ENCODE measurements at places on chromosomes 5 and 9.

- DNase-seq = no peak
Measured at GRCh38 chr9:17881371-17881770, 302.5 kb downstream of the SH3GL2 start.

DNA sequence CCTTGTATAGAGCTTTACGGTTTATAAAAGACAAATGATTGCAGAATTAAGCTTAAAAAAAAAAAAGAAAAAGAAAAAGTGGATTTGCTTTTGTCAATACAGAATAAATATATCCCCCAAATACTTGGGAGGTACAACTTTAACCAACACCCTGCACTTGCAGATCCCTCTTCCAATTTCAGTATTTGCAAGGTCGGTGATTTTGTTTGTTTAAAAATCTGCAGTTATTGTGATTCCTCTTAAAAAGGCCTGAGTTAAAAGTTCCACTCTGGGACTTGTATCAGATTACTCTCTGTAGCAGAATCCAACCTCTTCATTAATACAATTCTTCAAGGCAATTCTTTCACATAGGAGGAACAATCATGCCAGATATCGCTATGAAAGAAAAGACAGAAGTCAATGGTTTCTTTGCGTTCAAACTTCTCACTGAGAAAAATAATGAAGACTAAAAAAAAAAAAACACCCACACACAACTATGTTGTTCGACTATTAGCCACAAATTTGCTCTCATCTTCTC, 400.9 kb downstream of the EBF1 start:
- DNase-seq = no peak

DNA sequence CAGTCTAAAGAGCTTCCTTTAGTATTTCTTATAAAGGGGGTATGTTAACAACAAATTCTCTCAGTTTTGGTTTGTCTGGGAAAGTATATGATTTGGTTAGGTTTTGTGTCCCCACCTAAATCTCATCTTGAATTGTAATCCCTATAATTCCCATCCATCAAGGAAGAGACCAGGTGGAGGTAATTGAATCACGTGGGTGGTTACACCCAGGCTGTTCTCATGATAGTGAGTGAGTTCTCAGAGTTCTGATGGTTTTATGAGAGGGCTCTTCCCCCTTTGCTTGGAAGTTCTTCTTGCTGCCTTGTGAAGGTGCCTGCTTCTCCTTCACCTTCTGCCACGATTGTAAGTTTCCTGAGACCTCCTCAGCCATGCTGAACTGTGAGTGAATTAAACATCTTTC, 109.1 kb downstream of the MACIR start:
- no peak for DNase-seq

- DNase-seq = no peak
Measured at GRCh38 chr9:87716141-87716540, 9.8 kb upstream of the CTSL start.

DNA sequence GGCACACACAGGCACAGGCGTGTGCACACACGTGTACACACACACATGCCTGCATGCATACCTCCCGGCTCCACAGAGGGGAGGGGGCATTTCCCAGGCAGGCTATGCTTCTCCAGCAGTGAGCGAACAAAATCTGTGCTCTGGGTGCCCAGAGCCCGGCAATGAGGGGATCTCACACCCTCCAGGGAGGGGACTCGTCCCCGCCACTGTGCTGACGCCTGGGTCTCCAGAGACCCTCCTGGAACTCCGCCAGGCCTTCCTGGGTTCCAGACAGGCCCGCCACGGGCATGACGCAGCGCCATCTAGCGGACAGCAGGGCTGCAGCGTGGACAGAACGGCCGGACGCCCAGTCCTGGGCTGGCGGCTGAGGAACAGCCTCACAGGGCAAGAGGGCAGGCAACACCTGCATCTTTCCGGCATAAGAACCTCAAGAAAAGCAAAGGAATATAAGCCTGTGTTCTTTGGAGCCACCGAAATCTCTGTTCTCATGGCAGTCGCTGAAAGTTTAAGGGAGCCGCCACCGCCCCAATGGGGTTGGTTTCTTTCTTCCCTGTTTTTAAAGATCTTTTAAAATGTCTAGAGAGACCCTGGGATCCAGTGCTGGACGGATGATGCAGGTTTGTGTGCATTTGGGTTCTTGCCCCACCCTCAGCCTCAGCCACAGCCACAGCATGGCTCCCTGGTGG, 135.6 kb upstream of the PPP1R26 start:
- peak; percentile 7 for DNase-seq

- no peak for DNase-seq
Measured at GRCh38 chr5:75482482-75482881, 28.9 kb downstream of the CERT1 start.

GRCh38 chr5:179824745-179825112, 4.0 kb downstream of the SQSTM1 start:
- no peak for DNase-seq

- no peak for DNase-seq
Measured at GRCh38 chr9:33460854-33461253, 12.9 kb downstream of the NOL6 start.

DNA sequence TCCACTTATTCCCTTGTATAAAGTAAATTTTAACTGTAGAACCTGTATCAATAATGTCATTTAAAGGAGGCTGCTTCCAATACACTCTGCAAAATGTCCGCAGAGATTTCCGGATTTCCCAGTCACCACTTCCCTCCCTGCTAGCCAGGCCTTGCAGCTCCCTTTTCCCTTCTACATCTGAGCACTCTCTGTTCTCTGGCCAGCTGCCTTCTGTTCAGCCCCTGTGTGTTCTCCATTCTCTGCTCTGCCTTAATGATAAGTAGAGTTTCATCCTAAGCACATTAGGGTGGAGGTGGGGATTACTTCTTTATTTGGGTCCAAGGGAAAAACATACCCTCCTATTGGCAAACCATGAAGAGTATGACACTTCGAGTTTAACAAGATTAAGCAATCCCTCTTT, 719.6 kb upstream of the WWC1 start:
- no peak for DNase-seq

DNA sequence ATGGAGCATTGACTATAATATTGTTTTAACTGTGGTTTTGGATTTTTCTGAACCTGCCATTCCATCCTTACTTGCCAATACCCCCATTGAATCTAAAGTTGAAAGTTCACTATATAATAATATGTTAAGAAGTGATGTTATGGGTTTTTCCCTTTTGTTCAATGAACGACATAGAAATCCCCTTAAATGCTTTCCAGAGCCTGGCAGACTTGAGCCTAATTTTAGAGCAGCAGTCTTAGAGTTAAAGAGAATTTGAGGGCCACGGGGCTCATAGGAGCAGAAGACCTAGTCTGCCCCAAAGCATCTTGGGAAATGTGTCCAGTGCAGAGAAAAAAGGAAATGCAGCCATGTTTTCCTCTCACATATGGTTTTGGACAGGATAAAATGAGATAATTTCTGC, 146.1 kb upstream of the SLC44A1 start:
- no peak for DNase-seq

GRCh38 chr9:136975644-136976043, 1.7 kb upstream of the PTGDS start:
- no peak for DNase-seq

GRCh38 chr5:150134198-150134588, 21.5 kb downstream of the PDGFRB start:
- no peak for DNase-seq

DNA sequence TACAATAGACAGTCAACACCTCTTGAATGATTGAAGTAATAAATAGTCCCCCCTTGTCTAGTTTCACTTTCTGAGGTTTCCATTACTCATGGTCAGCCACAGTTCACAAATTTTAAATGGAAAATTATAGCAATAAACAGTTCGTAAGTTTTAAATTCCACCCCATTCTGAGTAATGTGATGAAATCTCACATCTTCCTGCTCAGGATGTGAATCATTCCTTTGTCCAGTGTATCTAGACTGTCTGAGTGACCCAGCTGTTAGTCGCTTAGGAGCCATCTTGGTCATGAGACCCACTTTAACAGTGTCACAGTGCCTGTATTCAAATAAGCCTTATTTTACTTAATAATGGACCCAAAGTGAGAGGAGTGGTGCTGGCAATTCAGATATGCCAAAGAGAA, 311.6 kb upstream of the PRR16 start:
- no peak for DNase-seq

DNA sequence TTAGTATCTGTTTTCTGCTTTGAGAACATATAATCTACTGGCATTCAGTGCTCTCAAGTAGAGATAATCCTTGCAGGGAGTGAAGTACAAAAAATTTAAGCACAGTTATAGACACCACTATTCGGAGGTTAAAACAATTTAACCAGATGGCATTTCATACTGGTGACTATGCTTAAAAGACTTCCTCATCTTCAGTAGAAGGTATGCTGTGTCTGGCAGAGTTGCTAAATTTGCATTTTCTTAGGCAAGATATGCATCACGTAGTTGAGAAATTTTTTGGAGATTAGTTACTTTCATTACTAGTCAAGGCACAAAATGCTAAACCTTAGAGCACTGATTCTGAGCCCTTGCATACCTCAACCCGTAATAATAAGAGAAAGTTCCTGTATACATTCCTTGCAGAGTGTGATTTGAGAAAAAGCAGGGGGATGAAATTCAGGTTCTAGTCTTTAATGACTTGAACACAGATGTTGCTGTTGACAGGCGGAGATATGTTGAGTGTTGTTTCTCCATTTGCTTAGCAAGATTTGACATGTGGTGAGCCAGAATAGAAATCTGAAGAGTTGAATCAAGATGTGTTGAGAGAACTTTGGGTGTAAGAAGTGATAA, 70.8 kb upstream of the STARD4 start:
- no peak for DNase-seq

- no peak for DNase-seq
Measured at GRCh38 chr9:85599540-85600105, 142.1 kb downstream of the AGTPBP1 start.

DNA sequence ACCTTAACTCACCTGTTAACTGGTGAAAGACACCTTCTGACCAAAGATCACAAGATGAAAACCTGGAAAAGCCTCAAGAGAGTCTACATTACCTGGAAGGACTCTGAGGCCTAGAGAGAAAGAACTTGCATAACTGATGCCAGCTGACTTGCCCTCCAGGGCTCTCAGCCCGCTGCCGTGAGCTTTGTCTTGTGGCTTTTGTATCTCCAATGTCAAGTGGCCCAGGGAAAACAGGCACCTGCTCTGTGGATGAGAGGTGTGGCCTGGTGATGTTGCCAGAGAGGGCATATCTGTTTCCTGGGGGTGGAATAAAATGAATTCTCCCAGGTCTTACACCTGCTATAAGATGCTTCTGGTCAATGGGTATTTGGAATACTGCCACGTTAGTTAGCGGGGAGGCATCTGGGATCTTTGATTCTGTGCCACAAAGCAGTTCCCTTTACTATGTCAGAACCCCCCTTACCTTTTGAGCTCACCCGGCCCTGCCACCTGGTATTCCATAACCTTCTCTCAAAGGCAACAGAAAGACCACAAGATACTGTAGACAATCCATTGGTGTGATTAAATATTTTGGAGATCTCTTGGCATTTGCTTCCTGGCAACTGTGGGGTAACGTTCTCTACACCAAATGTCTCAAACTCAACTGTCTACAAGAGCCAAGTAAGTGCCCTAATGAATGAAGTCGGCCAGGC, 54.9 kb upstream of the N4BP3 start:
- DNase-seq = no peak

DNA sequence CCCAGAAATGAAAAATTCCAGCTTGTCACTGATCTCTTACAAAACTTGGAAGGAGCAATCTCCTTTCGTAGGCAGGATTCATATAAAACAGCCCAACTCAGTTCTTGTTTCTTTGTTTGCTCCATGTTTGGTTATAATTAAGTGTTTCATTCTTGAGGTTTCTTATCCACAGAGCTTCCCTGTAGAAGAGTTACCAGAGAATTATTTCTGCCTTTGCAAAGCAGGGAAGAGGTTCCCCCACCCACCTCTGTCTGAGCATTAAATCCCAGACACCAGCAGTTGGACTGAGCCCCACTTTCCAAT, 34.1 kb upstream of the RAI14 start:
- no peak for DNase-seq

GRCh38 chr9:84207491-84207951, 133.0 kb downstream of the SLC28A3 start:
- DNase-seq = no peak

Data from urinary bladder (tissue), 4 donors.